NCI-H187 treated with DMSO at 0.1 percent for 48 hours (cell line): ENCODE measurements at places on chromosomes 6 and 20.

DNA sequence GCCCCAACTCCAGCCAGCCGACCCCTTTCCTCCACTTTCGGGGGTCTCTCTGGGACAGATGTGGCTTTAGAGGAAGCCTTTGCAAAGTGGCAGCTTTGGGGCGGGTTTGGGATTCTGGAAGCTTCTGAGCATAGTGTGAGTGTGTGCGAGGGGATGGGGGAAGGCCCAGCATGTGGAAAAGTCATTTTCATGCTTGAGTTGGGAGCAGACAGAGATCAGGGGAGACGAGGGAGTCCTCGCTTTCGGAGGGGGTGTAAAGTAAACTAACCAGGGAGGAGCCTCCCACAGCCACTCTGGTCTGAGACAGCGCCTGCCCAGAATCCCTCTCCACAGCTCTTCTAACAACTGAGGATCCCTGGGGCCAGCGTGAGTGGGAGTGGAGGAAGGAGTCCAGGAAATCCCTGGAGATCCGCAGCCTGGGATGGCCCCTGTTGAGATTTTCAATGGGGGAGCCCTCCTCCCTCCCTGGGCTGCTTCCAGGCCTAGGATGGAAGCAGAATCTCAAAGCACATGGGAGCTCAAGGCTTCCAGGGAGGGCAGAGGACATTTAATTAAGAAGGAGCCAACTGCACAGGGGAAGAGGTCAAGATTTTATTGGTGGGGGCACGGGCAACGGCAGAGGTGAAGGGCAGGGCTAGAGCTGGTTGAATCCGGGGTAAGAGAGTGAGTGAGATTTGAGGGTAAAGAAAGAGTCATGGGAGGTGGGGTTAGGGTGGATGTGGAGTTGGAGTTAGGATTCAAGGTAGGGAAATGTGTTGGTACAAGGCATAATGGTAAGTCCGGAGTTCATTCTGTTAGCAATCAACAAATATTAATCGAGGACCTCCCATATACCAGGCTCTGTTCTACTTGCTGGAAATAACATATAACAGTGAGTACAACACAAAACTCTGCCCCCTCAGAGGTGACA lies 102.3 kb upstream of the FOXP4 start:
- no peak for DNase-seq

DNA sequence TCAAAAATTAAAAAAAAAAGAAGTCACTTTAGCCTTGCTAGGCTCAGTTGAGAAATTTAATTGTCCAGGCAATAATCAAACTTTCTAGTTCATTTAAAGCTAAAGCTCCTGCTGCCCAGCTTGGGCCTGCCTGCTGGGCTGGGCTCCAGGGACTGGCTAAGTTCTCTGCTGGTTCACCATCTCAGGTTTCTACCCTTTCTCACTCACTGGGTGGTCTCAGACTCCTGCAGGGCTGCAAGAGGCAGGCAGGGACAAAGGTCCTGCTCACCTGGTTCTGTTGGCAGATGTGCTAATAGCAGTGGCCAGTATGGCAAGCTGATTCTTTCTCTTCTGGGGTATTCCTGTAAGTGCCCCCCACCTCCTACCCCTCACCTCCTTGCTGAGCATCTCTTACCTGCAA lies 21.2 kb upstream of the RTF2 start:
- DNase-seq = no peak

DNA sequence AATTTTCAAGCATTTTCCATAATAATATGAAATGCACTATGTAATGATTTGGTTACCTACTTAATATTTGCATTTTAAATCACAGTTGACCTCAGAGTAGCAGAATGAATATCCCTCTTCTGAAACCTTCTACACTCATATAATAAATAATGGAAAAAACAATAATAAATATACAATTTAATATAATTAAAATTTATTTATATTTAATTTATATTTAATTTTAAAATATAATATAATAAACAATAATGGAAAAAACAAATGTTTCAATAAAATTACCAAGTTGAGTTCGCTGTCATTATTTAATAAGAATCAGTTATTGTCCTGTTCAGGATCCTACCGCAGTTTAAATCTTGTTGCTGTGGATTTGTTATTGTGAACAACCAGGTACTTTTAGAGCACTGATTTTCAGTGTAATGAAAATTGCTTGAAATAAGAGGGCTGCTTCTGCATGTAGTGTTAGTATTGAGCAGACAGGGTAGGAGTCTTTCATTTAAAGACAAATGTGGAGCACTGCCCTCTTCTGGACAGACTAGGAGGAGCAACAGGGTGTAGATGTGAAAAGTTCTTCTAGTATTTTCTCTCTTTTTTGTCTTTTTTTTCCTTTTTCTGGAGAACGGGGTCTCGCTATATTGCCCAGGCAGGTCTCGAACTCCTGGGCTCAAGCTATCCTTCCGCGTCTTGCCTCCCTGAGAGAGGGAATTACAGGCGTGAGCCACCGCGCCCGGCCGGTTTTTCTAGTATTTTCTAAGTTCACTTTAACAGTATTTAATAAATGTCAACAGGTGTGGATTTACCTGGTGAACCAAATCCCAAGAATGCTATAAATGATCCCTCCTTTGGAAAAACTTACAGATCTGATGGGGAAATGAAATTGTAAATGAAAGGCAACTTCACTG lies 13.6 kb downstream of the TRAPPC3L start:
- no peak for DNase-seq

GRCh38 chr6:37507077-37507476 lies 7.4 kb upstream of the CCDC167 start:
- DNase-seq = no peak
